ENCODE measurements at places on chromosomes 2 and 18.
A peak's percentile ranks its signal among the peaks of the same experiment; 100 is the strongest.

DNA sequence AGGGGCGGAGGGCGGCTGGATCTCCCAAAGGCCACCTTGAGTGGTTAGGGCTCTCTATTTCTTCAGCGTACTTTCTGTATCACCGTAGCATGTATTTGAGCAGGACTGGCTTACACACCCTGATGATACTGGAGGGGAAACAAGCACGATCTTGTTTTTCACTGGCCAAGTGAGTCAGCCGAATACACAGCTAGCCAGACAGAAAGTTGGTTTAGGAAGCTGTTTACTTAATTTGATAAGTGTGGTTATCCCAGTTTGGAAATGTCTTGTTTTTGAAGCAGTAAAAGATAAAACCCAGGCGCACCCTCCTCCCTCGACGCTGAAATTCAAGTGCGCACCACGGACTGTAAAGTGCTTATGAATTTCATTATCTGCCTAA lies 582 bp downstream of the RIOK3 start:
- no peak for DNase-seq

DNA sequence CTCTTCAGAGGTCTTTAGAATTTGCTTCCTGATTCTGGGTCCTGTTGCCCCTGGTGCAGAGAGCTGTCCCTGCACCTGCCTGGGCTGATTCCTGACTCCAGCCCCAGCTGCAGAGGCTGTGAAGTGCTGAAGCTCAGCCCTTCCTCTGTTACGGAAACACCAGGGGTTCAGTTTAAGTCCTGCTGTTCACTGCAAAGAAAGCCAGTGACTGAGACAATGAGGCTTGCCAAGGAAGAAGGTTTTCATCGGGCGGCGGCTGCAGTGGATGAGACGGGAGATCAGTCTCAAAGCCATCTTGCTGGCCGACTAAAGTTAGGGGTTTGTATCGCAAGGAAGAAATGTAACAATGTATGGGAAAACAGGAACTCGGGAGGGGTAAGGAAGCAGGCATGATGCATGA lies 142.4 kb upstream of the ZNF236 start:
- no peak for DNase-seq

GRCh38 chr2:67485431-67485830 lies 88.3 kb downstream of the ETAA1 start:
- no peak for DNase-seq

DNA sequence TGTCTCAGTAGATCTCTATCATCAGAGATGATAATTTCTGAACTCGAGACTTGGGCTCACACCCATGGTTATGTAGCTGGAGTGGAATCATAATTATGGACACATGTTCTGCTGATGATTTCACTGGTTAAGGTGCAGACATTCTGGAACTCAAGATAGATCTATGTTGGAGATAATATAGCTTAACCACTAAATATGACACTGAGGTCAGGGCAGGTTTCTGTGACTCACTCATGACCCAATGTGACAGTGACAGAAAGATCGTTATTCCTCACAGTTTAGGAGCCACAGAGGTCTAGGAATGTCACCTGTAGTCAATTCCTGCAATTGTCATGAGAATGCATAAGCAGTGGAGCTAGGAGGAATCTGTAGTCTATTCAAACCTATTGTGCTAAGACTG lies 828.6 kb downstream of the TRIB2 start:
- DNase-seq = no peak

DNA sequence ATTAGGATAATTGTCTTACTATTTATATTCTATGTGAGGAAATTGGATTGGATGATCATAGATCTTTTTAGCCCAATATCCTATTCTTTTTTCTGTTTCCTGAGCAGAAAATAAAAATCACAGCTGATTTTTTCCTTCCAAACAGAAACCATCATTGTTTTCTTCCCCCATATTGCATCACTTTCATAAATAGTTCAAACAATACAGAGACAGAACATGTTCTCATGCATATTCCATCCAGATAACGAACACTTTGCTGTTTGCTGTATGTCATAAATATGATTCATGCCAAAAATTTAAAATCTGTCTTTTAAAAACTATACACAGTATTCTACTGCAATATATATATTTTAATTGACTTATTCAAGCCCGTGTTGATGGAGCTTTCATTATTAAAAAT lies 22.0 kb upstream of the RALBP1 start:
- DNase-seq = no peak

DNA sequence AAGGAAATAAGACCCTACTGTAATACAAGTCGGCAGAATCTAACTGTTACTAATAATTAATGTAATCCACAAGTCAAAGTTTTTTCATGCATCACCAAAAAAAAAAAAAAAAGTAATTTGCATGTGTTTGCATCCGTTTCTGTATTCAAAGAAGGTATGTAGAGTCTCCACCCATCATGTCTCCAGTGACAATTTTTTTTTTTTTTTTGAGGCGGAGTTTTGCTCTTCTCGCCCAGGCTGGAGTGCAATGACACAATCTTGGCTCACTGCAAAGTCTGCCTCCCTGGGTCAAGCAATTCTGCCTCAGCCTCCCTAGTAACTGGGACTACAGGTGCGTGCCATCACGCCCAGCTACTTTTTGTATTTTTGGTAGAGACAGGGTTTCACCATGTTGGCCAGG lies 24.2 kb upstream of the NFU1 start:
- no peak for DNase-seq

DNA sequence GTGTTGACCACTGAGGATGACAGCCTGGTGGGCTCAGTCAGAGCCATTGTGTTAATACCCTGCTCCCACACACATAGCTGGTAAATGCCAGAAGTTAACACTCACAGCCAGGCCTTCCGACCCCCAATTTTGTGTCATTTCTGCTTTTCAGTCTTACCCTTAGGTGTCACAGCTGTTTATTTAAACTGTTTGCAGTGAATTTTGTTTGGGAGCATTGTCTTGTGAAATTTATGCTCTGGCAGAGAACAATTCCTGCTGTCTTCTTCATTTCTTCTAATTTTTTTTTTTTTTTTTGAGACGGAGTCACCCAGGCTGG lies 8.2 kb downstream of the LPIN1 start:
- peak; percentile 45 for DNase-seq

GRCh38 chr2:235829726-235830125 lies 335.9 kb downstream of the AGAP1 start:
- DNase-seq = no peak

- DNase-seq = no peak
These were observed 263.4 kb downstream of the AGAP1 start for GRCh38 chr2:235757212-235757611.

DNA sequence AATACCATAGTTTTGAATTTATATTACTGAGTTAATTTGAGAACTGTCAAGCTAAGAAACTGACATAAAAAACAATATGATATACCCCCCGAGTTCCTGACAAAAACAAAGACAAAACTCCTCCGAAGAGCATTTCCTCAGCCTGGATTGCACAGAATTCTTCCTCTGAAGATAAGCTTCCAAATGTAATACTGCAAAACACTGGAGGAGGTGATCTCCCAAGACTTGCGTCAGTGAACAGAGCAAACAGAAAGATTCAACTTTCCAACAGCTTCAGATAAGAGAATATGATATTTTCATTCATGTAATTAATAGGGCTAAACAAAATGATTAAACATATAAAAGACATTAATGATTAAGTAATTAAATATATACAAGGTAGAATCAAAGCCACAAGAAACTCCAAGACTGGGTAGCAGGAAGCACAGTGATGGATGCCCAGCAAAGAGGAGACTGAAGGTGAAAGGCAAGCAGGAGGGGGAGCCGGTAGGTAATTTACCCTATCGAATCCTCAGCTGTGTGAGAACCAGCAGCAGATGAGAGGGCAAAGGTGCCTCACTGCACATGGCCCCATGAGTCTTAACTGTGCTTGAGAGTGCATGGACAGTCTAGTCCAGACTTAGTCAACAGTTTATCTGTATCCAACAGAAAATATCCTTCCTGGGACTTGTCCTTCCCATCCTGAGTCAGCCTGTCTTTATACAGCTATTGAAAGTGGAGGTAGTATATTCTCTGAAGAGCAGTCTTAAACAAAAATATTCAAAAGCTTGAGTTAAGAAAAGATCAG lies 18.3 kb upstream of the SERPINB3 start:
- DNase-seq = no peak

GRCh38 chr2:229611360-229611759 lies 103.0 kb downstream of the DNER start:
- DNase-seq = no peak

DNA sequence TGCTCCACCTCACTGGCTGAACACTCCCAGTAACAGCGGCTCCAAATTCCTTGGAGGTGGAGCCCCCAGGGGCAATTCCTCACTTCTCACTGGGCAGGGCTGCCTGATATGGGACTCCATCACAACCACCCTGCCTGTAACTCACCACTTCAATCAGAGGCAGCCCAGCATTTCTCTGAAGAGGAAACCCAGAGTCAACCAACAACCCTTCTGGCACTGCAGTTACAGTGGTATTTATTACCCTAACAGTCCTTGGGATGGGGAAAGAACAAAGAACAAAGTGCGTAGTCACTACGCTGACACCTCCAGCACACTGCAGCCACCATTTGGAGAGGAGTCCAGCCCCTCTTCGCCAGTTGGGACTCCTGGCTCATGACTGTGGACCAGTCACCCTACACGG lies 85.7 kb upstream of the GALNT13 start:
- DNase-seq = no peak

Measured in B cell (primary cell).